Stimulated activated CD8-positive, alpha-beta memory T cell treated with anti-CD3 and anti-CD28 coated beads, Interleukin-7, amount 100 ng/mL, for 48 hours (primary cell): ENCODE measurements at places on chromosomes 1 and 21.
A peak's percentile ranks its signal among the peaks of the same experiment; 100 is the strongest.

DNA sequence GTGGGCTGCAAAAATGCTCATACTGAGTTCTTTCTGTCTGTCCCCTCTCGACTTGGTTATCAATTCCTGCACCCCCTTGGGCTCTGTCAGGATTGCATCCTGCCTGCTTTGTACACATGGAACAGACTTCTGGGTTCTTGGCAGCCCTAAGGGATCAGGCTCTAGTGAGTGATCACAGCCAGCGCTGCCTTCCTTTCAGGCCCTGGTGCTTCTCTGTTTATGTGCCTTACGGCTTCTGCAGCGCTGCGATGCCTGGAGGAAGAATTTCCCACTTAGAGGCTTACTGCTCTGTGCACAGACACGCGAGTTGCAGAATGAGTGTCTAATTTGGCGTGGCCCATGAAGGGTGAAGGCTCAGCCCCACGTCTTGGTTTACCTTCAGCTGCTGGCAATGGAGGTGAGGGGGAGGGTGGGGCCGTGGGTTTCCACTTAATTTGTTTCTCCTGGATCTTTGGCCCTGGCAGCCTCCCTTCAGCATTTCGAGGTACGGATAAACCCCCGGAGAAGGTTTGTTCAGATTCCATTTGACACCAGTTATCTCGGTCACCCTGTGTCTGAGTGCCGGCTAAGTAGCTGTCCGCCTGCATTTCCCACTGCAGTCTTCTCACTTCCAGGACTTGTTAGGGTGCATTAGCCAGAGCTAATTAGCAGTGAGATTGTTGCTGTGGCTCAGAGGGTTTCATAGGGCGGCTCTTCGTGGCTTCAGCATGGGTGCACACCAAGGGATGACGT lies 227.3 kb downstream of the DYRK1A start:
- DNase-seq: no peak

- DNase-seq: no peak
These were observed 2.3 kb downstream of the PTPRU start for GRCh38 chr1:29238620-29239002.

- no peak for DNase-seq
These were observed 132.5 kb downstream of the SYT14 start for GRCh38 chr1:210070531-210070930.

DNA sequence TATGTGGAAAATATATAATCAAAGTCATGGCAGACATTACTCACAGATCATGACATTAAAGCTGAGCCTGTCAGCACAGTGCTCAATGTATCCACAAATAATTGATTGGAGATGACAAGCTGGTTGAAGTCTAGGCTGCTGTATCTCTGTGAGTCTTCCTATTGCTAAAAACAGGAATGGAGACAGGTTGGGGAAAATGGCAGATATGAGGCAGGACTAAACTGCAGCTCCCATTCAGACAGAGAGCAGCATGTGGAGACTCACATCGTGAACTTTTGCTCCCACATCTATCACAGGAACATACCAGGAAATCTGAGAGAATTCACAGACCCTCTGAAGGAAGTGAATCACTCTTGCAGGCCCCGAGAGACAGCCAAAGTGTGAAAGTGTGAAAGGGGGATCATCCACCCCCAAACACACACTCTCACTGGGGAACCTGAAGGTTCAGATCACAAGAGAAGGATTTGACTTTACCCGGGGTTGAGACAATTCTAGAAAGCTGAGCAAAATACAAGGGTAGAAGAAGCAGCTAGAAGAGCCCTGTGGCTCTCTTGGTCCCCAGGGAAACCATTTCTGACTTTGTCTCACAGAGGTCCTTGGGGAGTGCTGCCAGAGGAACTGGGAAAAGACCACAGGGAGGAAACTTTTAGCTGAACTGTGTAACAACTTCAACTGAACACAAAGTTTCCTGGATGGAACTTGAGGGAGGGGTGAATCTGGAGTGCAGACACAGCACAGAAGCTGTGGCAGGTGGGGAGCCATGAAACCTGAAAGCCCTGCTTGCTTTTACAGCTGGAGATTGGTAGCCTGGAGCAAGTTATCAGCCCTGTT lies 173.4 kb downstream of the S1PR1 start:
- peak; percentile 3 for DNase-seq

- no peak for DNase-seq
These were observed 11.6 kb upstream of the OR2G2 start for GRCh38 chr1:247576514-247576913.

- DNase-seq: no peak
These were observed 60.3 kb downstream of the SLX9 start for GRCh38 chr21:44999972-45000636.

DNA sequence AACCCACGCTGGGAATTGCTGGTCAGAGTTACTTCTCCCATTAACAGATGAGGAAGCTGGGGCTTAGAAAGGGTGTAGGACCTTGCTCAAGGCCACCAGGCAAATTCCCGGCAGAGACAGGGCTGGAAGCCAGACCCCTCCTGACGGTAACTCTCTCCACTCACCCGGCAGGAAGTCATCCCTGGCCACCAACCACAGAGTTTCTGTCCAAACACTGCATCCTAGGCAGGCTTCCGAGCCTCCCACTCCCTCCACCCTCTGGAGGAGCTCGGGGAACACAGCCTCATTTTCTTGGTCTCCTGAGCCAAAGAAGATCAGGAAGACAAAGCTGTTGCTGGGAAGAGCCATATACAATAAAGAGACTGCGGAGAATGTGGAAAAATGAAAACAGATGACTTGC lies 25.0 kb upstream of the ZNF436 start:
- no peak for DNase-seq

DNA sequence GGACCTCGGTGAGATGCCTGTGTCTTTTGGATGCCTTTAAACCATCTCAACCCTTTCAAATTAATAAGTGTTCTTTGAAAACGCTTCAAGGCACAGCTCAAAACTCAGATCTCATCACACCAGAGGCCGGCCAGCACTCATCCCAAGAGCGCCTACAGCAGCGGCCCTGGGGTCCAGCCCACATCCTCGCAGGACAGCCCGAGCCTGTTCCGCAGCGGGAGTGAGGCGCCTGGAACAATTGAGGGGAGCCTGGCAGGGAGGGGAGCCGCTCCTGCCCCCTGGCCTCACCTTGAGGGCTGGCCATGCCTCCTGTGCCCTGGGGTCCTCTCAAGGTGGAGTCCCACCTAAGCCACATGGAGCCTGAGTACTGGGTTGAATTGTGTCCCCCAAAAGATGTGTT lies 37.9 kb downstream of the ACOT7 start:
- no peak for DNase-seq

DNA sequence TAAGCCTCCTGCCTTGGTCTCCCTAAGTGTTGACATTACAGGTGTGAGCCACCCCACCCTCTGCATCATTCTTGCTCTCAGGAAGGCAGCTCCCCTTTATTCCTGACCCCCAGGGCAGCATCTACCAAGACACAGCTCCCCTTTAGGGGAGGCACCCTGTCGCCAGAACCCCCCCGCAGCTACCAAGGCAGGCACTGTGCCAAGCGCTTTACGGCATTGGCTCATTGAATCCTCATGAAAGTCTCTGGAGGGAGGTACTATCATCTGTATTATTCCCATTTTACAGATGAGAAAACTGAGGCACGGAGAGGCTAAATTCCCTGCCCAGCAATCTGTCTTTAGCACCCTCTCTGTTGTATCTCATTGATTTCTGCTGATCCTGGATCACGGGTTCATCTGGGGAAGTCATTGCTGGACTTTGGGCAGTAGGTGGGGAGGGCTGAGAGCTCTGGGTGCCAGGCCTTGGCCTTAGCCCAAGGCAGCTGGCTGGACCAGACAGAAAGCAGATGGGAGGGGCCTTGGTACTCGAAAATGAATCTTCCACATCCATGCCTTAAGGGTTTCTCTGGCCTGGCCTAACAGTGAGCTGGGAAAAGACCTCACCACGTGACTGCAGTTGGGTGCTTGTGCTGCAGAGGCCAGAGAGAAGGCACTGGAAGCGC lies 5.9 kb downstream of the PLOD1 start:
- no peak for DNase-seq

DNA sequence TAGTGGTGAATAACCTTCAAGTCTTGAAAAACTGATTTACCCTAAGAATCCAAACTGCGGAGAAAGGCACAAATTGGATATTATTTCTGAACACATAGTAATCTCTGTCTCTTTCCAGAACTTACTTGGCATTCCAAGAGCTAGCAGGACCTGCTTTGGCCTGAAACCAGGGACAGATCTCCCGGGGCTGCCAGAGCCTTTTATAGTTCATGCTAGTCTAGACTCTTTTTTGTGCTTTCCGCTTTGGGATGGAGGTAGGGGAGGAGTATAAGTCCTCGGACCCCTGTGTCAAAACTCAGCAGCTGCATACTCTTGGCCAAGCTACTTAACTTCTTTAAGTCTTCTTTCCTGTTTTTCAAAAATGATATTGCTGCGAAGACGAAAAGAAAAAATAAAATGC lies 3.8 kb upstream of the RYR2 start:
- no peak for DNase-seq

DNA sequence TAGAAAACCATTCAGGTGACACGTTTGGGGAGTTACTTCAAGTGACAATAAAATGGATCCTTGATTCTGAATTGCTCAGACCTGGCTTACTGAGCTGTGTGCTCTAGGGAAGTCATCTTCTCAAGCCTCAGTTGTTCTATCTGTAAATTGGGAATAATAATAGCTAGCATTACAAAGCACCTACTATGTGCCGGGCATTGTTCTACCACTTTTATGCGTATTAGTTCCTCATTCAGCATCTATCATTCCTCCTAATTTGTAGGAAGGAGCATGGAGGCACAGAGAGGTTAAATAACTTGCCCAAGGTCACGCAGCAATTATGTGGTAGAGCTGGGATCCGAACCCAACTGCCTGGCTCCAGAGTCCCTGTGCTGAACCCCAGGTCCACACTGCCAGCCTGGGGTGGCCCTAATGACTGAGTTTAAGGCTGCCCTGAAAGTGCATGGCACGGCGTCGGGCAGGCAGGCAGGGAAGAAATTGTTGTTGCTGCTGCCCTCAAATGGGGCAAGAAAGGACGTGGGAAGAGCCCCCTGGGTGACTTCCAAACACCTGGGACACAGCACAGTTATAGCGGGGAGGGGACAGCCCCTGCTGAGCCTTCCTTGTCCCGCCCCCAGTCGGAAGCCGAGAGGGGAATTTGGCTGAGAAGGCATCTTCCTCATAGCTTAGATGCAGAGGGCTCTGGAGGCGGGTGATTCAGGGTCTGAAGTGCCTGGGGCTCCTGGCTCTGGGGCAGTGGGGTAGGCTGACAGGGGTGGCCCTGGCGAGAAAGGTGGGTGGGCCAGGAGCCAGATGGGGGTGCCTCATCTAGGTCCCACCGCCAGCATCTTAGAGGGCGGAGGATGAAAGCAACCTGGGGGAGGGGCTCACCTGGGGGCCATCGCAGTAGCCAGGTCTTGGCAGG lies 86.5 kb upstream of the IFFO2 start:
- peak; percentile 10 for DNase-seq

GRCh38 chr1:7281821-7282220 lies 489.3 kb upstream of the VAMP3 start:
- DNase-seq: no peak

- DNase-seq: no peak
These were observed 91.1 kb downstream of the EPHB2 start for GRCh38 chr1:22801761-22802160.

GRCh38 chr1:30414086-30414850 lies 309.1 kb downstream of the MATN1 start:
- no peak for DNase-seq

GRCh38 chr1:79255421-79255820 lies 248.9 kb upstream of the ADGRL4 start:
- DNase-seq: no peak

DNA sequence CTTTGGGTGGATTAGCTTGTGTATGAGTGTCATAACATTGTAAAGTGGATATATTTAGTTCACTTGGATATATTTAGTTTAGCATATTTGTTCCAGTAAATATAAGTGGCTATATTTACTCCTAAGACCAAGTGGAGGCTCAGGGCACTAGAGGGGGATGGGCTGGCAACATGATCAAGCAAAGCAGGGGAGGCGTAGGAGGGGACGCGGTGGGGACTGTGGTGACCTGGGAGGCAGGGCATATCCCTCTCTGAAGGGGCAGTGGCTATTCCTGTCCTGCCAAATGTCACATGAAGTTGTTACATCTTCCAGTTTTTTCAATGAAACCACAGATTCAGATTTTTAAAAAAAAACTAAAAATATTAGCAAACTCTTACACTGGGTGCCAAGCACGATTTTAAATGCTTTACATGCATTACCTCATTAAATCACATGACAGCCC lies 51.9 kb upstream of the EDN2 start:
- DNase-seq: no peak

GRCh38 chr1:41810446-41810845 lies 108.3 kb downstream of the HIVEP3 start:
- no peak for DNase-seq

DNA sequence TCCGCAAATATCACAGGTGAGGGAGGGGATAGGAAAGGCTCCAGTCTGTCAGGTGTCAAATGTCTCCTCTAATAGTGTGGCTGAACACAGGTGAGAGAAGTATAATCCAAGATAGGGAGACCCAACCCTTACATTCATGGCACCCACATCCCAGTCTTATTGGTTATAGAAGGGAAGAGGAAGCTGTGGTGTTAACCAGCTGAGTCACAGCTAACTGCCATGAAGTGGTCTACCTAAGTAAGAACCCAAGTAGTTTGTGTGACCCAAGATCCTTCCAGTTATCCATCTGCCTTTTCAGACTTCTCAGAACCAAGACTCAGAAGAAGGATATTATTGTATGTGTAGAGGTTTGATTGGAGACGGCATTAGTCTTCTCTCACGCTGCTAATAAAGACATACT lies 37.1 kb downstream of the DDAH1 start:
- no peak for DNase-seq

DNA sequence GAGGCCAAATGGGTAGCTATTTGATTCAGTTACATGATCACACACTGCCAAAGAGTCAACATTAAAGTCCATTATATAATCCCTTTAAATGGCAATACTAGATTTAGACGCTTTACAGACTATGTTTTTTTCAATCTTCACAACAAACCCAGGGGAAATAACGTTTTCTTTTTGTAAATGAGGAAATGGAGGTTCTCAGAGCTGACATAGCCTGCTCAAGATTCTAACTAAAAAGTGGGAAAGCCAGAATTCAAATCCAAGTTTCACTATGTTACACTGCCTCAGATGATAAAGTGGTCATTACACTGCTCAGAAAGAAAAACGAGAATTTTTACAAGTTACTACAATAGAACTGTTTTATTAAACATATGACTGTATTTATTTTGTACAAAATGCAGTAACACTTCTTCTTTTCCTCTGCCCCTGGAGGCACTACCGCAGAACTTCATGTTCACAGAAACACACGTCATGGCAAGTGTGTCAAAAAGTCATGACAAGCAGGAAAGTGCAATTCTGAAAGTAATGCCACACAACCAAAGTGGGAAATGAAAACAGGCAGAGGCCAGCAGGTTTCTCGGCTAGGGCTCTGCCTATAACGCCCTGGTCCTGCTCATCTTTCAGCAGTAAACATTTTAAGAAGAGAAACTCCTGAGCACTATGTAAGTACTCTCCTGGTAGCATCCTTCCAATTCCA lies 19.0 kb downstream of the THEMIS2 start:
- DNase-seq: peak; percentile 38
